Activated CD8-positive, alpha-beta memory T cell treated with anti-CD3 and anti-CD28 coated beads for 4 hours (primary cell): ENCODE measurements at places on chromosomes 3 and 15.

GRCh38 chr15:99239545-99240198 lies 9.7 kb downstream of the TTC23 start:
- no peak for DNase-seq

- no peak for DNase-seq
Observed at GRCh38 chr15:58064980-58065444, 499 bp downstream of the ALDH1A2 start.

DNA sequence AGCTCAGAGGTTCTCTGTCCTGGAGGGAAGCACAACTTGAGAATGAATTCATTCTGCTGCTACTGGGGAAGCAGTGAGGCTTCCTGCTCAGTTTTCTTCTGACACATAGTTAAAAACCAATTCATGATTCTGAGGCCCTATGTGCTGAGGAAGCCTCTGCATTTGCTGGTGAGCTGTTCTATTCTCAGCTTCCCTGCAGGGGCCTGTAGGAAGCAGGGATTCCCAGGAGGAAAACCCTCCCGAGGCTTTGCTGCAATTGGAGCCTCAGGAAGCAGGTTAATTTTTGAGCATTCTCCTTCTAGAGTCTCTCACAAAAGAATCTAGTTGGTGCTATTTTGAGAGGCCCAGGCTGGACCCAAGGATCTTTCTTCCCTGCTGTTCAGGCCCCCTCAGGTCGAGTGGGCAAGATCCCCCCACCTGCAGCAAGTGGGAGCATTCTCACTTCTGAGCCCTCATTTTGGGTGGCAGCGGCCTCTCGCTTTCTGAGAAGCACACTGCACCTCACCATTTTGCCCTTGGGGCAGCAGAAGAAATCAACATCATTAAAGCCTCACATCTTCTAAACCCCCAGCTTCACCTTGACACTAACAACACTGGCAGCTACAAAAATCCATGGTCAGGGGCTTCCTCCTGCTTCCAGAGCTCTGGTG lies 197.5 kb upstream of the TSC22D2 start:
- no peak for DNase-seq

DNA sequence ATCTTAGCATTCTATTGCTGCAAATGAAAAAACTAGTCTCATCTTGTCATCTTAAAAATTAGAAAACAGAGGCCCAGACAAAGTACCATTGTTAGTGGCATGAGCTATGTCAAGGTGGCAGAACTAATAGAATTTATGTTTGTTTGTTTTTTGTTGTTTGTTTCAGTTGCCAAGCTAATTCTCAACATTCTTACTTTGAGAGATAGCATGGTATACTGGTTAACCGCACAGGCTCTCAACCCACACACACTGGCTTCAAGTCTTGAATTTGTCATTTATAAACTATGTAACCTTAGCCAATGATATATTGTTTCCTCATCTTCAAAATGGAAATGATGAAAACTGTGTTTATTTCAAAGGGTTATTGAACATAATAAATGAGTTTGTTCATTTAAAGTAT lies 367.6 kb upstream of the PLSCR5 start:
- no peak for DNase-seq

DNA sequence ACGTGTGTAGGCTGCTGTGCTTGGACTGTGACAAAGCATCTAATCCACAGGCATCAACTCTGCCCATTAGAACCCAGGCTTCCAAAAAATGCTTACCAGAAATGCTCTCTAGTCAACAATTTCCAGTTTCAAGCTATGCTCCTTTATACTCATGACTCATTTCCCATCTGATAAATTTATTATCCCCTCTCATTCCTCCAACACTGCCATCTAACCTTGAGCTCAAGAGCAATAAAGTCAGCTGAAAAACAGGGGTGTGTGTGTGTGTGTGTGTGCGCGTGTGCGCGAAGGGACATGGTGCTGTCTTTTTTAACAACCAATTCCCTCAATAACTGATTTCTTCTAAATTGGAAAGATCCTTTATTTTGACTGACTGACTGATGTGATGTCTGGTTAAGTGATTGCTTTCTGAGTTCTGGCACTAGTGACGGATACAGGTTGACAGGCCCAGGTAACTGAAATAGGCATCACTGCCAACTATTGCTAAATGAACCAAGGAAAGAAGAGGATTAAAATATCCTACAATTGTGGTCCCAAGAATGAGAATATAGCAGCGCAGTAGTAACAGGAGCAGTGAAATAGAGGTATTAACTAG lies 405.5 kb downstream of the ZNF385D start:
- no peak for DNase-seq

GRCh38 chr3:64352639-64352992 lies 127.3 kb upstream of the PRICKLE2 start:
- no peak for DNase-seq

- no peak for DNase-seq
Observed at GRCh38 chr15:65323071-65323511, 18.6 kb downstream of the RNU5B-1 start.

GRCh38 chr15:41429003-41429890 lies 12.4 kb downstream of the RTF1 start:
- DNase-seq: no peak

DNA sequence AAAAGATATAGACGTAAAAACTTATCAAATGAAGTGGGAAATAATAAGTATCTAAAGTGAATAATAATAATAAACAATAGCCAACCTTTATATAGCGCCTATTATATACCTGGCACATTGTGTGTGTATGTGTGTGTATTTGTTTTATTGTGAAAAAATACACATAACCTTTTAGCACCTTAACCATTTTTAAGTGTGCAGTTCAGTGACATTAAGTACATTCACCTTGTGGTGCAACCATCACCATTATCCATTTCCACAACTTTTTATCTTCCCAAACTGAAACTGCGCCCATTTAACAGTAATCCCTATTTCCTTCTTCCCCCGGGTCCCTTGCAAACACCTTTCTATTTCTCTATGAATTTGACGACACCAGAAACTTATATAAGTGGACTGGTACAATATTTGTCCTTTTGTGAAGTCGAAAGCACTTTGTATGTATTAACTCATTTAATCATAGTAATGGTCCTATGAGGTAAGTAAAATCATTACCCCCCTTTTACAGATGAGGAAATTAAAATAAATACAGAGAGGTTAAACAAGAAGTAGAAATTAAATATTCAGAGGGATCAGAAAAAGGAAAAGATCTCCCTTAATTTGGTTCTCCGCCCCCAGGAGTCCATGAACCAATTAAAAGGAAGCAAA lies 33.5 kb downstream of the GJD2 start:
- no peak for DNase-seq

DNA sequence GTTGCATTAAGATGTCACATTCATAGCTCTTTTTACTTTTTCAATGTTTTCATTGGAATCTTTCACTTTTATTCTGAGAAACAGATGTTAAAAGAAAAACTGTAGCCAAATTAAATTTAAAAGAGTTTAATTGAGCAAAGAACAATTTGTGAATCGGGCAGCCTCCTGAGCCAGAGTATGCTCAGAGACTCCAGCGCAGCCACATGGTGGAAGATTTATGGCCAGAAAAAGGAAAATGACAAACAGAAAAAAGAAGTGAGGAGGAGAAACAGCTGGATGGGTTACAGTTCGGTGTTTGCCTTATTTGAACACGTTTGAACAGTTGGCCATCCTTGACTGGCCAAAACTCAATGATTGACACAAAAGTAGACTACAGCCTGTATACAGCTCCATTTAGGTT lies 33.8 kb upstream of the RAB11A start:
- DNase-seq: no peak

GRCh38 chr3:87167628-87168456 lies 59.3 kb upstream of the CHMP2B start:
- no peak for DNase-seq

DNA sequence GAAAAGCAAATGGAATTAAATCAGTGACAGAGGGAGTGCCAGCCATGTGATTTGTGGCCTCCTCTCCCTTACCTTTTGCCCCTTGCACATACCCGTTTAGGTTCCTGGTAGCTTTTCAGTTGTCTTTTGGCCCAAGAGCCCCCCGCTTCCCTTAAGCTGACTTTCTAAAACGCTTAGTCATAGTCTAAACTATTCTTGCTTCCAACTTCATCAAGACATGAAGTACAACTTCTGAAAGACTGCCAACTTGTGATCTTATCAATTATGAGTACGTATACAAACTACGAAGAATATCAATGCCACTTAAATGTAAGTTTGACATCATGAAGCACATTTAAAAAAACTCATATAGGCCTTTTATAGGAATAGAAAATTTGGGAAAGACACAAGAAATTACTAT lies 61.9 kb downstream of the EIF3J start:
- DNase-seq: no peak

DNA sequence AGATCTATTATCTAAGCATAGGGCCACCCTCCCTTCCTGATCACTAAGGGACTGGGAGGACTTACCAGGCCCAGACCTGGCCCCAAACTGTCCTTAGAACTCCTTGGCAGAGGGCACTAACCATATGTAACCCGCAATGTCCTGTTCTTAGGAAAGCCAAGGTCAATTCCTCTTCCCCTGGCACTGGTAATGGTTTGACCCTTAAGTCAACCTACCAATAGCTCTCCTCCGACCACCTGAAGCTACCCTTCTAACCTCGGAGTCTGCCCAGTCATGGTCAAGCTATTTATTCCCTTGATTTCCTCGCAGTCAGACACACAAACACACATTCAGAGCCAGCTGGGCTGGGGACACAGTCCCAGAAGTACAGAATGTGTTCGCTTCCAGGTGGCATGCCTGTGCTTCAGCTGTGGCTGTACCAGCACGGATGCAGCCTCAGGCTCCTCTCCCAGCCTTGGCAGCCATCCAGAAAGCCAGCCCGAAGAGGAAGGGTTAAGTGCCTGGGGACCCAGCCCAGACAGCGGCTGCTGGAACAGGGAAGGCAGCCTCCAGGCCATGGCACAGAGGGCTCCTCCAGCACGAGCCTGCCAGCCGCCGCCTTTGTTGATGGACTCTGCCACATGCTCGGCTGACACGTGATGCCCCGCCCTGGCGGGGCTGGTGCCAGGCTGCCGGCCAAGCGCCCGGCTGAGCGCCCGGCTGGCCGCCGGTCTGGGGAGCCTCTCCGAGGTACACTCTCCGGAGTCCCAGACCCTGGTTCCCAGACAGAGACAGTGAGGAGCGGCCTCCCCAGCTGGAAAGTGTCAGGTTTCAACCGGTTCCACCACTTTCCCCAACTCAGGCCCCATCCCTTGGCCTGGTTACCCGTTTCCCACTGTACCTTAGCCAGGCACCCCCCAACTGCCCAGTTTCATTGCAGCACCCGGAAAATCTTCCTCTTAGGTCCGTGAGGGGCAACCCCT lies 5.5 kb downstream of the BMF start:
- no peak for DNase-seq

DNA sequence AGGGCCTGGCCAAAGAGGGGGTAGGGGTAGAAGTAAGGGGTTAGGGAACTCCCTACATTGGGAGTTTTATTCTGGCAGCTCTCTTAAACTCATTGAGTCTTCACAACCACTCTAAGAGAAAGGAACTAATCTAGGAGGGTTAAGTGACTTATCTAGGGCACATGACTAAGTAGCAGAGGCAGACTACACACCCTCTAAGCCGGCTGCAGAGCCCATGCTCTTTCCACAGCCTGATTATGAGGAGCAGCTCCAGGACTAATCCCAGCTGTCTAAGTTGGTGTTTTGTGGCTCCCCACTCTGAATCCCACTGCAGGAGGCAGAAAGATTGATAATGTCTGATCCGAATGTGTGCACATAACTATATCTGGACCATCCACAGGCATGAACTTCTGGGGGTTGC lies 374.6 kb downstream of the EPHB1 start:
- no peak for DNase-seq

DNA sequence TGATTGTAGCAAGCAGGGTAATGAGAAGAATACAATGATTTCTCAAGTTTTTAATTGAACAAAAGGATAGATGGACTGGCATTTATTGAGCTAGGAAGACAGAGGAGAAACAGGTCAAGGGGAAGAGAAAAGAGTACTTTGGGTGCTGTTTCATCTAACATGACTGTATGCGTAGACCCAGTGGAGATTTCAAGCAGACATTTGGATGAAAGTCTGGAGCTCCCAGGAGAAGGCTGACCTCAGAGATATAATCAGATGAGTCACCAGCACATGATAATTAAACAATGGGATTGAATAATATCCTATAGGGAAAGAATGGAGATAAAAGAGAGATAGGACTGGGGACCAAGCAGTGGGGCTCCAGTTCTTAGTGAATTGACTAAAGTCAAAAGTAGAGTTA lies 194.9 kb downstream of the ARRDC4 start:
- no peak for DNase-seq

- DNase-seq: no peak
Observed at GRCh38 chr15:74262625-74263024, 26.5 kb downstream of the CCDC33 start.

- no peak for DNase-seq
Observed at GRCh38 chr3:187838016-187838540, 92.8 kb upstream of the BCL6 start.

DNA sequence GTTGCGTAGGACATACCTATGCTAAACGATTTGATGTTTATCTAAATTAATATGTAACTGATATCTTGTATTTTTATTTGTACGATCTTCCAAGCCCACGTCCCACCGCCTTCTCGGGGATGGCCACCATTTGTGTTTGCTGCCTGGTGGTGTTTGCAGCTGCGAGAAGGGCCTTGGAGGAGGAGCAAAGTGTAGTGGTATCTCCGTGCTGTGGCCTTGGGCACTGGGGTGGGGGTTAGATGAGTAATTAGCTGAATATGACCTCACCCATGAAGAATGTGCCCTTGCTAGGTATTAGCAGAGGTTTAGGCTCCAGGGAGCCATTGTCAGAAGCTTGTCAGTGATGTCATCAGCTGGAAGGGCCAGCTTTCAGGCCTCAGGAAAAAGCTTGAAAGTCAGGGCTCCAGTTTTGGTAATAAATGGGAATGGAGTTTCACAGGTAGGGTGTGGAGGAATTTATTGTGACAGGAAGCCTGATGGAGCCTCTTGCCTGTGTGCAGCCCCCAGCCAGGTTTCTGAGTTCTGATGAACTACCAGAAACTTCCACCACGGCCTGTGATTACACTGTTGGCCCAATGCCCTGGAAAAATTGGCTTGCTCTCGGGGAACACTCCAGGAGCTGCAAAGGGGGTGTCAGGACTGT lies 41.0 kb downstream of the FLNB start:
- no peak for DNase-seq

- no peak for DNase-seq
Observed at GRCh38 chr3:23945663-23945912, 502 bp downstream of the NR1D2 start.

DNA sequence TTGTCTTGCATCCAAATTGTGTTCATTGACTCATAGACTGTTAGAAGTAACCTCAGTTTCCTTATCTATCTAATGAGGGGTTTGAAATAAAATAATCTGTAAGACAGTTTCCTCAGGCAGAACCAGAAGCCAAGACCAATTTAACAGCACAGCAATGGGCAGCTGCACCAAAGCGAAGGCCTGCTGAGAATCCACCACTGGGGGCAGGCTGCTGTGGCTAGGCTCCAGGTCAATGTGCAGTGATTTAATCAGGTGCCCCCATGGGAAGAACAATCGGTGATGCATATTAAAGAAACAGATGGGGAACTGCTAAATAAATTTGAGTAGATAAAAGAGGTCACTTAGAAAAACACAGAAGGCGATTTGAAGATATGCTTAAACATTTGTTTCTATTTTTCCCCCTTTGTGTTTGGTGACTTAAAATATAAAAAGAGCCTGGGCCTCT lies 28.0 kb upstream of the TMOD3 start:
- DNase-seq: no peak
